Fibroblast of gingiva (primary cell): ENCODE measurements at places on chromosomes 5 and 9.

DNA sequence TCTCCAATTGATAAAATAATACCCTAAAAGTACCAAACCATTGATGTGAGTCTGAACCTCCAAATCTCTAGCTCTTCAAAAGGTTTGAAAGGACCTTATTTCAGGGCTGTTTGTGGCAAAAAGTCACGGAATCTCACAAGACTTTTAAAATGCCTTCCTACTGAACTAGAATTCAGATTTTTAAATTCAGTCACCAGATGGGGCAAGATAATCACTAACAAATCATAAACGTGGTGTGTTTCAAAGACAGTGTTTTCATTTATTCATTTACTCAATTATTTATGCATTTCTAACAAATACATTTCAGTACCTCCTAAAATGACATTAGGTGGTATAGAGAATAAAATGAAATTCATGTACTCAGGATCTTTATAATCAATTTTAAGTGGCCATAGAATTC lies 68.2 kb upstream of the SMC2 start:
- peak; percentile 4 for DNase-seq

- DNase-seq = no peak
Observed at GRCh38 chr9:20524776-20525175, 97.5 kb downstream of the MLLT3 start.

- DNase-seq = peak; percentile 56
Observed at GRCh38 chr9:107569174-107569573, 79.6 kb upstream of the KLF4 start.

GRCh38 chr5:171483551-171484135 lies 64.2 kb downstream of the FGF18 start:
- DNase-seq = peak; percentile 72

DNA sequence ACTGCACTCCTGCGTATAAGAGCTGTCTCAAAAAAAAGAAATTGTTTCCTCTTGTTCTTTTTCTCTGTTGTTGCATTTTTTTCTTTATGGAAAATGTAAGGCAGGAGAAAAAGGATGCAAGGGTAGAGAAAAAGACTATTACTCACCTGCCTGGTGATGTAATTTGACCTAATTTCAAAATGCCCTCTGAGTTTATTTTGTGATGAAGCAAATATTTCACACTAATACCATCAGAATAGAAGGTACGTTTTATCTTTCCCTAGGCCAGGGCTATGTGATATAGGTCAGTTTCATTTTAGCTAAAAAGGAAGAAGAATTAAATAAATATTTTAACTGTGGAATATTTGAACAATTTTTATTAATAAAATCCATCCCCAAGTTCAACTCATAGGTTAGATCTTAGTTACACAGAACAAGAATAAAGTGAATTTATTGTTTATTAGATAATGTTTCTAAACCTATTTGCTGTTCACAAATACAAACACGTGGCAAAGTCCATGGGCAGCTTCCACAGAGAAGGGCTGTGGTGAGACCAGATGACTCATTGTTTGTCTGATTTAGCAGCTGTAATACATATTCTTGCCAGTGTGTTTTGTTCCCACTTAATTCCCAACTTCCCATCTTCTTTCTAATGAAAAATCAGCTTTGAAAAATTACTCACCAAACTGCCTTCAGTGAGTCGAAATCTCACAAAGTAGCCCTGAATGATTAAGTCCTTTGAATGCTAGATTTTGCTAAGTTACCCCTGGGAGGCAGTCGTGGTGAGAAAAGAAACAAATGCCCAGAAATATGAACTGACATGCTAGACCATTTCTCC lies 52.8 kb upstream of the CCDC112 start:
- peak; percentile 75 for DNase-seq

- DNase-seq = peak; percentile 57
Observed at GRCh38 chr5:105924366-105924765, 1746.4 kb downstream of the EFNA5 start.

GRCh38 chr9:127029548-127029947 lies 92.9 kb downstream of the ANGPTL2 start:
- DNase-seq = no peak

GRCh38 chr9:83403527-83404238 lies 134.5 kb downstream of the FRMD3 start:
- DNase-seq = peak; percentile 27

DNA sequence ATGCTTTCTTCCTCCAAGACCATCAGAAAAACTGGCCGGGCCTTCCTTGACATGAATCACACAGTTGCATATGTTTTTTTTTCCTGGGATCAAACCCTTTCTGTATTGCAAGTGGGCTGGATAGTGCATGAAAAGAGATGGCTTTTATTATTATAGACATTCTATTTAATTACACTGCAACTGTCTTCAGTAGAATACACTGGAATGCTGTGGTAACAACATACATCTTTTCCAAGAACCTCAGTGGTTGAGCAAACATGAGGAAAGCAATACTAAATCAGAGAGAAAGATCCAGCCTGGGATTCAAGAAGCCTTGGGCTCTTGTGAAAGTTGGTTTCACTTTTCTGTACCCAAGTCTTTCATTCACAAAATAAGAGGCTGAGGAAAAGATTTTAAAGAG lies 193.0 kb downstream of the DMAC1 start:
- no peak for DNase-seq

DNA sequence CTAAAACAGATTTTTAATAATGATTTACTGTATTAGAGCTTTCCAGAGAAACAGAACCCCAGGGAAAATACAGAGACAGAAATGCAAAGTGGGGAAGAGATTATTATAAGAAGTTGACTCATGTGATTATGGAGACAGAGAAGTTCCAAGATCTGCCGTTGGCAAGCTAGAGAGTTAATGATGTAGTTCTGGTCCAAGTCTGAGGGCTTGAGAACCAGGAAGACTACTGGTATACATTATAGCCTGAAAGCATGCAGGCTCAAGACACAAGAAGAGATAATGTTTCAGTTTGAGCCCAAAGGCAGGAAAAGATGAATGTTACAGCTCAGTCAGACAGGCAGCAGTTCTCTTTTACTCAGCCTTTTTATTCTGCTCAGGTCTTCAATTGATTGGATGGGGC lies 98.8 kb upstream of the NFIL3 start:
- peak; percentile 56 for DNase-seq

DNA sequence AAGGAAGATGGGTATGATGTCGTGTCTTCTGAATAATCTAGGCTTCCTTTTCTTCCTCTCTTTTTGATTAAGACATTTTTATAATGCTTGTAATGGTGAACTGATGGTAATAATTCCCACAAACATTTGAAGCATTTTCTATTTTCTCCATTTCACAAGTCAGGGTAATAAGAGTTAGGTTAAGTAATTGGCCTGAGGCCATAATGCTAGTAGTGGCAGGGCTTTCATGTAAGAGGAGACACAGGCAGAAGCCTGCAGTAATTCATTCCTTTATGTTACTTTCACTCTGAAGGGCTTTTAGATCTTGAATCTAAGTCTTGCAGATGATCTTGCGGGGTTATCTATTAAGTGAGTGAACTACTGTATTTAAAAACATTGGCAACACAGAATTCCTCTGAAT lies 374.9 kb downstream of the MAT2B start:
- DNase-seq = peak; percentile 65

- DNase-seq = no peak
Observed at GRCh38 chr9:76785501-76785900, 21.3 kb downstream of the PCA3 start.

GRCh38 chr5:11905206-11905605 lies 960 bp upstream of the CTNND2 start:
- DNase-seq = no peak

DNA sequence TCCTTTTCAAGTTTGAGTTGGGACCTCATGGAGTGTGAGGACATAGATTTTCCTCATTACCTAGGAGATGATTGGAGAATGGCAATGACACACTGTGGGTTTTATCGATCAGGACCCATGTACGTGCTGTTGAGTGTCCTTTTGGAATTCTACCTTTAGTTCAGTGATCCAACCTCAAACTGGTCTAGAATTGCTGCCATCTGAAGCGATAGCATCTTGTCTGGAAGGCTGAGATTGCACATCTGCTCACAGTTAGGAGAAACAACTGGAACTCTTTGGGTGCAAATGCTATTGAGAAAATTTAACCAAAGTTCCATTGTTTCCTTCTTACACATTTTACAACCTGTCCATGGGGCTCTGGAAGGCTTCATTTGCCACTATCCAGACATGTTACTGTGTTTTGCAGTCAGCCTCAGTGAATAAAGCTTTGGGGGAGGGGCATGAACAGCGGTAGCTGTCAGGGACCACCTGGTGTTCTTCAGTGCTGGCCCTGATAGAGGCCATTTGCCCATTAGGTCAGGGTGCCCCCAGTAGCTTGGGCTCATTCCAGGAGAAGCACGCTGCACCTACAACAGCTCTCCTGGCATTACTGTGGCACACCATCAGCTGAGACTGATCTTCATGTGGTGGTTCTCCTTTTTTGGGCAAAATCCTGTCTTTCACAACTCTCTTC lies 123.1 kb downstream of the PDE8B start:
- DNase-seq = no peak

DNA sequence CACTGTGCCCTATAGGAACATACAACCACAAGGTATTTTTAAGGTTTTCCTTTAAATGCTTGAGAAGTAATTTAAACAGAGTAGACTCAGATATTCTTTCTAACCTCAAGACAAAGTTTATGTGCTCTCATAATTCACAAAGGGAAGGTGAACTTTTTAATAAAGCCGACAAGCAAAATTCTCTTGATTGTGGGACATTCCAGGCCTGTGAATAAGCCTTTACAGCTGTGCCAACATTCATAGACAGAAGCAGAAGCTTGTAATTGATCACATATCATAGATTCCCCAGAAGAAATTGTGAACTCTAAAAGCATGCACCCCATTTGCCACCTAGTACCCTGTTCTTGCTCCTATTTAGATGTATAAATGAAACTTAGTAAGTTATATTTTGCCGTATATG lies 1107.8 kb upstream of the SEMA6A start:
- peak; percentile 14 for DNase-seq

GRCh38 chr9:100217536-100217935 lies 118.5 kb downstream of the INVS start:
- DNase-seq = no peak

DNA sequence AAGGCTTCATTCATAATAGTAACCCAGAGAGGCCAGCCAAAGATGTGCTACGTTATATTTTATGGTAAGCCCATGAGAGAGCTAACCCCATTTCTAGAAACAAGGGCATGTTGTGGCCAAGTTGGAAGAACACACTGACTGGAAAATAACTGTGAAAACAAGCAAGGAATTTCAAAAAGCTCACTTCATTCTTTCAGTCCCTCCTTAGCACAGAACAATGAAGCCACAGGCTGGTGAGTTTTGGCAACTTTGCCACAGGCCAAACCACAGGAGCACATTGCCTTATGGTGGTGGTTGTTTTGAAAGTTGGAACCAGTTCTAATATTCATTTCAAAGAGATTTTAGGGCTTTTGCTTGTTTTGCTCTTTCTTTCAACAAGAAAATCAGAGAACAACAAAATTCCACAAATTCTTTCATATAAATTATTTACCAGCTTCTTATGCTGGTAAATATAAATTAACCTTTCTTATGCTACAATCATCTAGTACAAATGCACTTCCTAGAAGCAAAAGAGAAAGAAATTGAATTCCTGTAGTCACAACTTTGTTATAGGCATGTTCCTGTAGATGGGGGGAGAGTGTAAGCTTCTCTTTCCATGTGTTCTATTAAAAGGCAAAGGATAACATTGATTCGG lies 225.4 kb upstream of the RFX3 start:
- DNase-seq = peak; percentile 94

- no peak for DNase-seq
Observed at GRCh38 chr5:68424799-68425537, 209.4 kb downstream of the PIK3R1 start.

DNA sequence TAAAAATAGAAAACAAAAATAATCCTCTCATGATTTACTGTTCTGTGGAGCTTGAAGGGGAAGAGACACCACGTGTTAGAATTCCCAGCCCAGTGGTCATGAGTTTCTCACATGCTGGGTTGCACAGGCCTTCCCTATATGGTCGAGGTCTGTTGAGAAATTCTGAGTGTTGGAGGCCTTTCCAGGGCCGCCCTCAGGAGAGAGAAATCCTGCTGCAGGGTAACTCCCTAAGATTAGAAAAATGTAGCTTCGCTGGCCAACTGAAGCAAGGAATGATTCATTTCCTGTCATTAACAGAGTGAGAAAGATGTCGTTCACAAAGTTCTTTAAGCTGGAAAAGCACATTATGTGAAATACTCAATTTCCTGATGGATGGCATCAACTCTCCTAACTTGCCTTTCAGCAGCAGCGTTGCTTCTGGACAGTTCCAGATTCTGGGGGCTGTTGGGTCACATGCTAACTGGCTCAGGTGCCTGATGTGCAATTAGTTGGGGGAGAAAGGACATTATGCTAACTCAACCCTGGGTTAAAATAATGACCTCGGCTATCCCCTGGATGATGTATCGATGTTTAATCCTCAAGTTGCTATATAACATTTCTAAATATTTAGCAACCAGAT lies 104.8 kb upstream of the CD180 start:
- DNase-seq = peak; percentile 95

- DNase-seq = no peak
Observed at GRCh38 chr5:139742173-139742903, 53.3 kb upstream of the PSD2 start.

DNA sequence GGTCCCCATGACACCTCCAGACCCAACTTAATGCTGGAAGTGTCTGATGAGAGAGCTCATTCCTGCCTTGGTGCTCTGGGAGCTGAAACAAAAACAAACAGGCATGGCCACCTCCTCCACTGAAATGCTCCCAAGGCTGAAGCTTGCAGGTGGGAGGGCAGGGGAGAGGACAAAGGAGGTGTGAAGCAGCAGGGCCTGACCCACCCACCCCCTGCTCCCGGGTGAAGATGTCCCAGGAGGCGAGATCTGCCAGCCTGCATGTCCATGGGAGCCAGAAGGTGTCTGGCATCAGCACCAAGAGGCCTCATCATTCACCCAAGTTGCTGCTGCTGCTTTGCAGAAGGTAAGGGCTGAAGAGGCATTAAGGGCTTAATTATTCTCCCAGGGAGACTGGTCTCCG lies 4.2 kb upstream of the CCIN start:
- no peak for DNase-seq

DNA sequence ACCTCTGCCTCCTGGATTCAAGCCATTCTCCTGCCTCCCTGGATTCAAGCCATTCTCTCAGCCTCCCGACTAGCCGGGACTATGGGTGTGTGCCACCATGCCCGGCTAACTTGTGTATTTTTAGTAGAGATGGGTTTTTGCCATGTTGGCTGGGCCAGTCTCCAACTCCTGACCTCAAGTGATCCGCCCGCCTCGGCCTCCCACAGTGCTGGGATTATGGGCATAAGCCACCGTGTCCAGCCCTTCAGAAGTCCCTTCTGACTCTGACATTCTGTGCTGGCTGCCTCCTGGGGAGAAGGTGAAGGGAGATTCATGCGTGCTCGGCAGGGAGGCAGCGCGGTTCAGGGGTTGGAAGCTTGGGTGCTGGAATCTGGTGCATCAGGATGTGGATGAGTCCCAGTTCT lies 28.8 kb downstream of the PRRX2 start:
- DNase-seq = peak; percentile 88

- no peak for DNase-seq
Observed at GRCh38 chr5:146052780-146053179, 52.6 kb downstream of the PLAC8L1 start.

DNA sequence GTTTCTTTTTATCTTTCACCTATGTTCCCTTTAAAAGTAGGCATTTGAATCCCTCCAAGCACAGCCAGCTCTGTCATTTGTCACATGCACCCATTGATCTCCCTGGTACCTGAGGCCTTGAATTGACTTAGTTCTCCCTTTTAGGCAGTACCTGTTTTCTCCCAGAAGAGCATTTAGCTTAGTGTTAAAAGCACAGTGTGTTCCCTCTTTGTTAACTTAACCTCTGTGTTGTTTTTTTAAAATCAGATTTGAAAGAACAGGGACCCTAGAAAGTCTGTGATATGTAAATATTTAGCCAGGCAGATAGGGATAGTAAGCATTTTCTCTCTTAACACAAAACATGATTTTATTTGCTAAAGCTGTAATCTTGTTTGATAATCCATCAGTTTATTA lies 113.8 kb upstream of the SPATA31D4 start:
- no peak for DNase-seq
